ENCODE measurements at places on chromosomes 13 and 19.

DNA sequence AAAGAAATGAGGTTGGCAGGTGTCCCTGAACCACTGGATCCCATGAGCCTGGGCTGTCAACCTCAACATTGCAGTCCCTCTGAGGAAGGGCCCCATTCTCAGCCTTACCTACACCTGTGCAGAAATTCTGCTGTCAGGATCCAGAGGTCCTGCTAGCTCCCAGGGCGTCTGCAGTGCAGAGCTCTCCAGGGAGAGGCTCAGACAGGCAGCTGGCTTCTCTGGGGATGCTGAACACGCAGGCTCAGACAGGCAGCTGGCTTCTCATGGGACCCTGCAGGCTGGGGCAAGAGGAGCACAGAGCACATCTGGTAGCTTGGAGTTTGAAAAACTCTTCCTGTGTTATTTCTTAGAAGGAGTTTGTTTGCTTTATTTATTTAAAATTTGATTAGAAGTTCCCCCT, 50.9 kb downstream of the TMEM255B start:
- DNase-seq, result no peak

- DNase-seq, result no peak
These were observed 12.5 kb downstream of the AP1M1 start for GRCh38 chr19:16210168-16210567.

GRCh38 chr19:35168196-35168595, 13.7 kb downstream of the FXYD5 start:
- no peak for DNase-seq

- DNase-seq, result no peak
These were observed 8.6 kb upstream of the BCAT2 start for GRCh38 chr19:48819366-48819816.

GRCh38 chr19:4933528-4933927, 24.2 kb downstream of the UHRF1 start:
- no peak for DNase-seq

DNA sequence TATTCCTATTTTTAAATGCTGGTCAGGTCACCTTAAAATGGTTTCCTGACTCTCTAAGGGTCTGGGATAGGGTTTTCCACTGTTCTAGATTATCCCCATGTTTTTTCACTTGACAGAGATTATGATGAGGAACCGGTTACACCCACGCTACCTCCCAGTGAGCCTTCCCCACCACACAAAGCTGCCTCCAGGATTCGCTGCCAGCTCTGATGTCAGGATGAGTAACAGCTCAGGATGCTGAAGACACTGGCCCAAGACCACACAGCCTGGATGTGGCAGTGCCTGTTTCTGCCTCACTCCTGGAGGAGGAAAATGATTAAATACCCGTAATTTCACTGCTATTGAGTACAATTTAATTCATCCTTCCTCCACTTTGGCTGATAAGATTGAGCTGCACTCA, 22.9 kb downstream of the ZNF114 start:
- DNase-seq, result no peak

GRCh38 chr13:28528388-28528787, 33.5 kb upstream of the FLT1 start:
- DNase-seq, result no peak

DNA sequence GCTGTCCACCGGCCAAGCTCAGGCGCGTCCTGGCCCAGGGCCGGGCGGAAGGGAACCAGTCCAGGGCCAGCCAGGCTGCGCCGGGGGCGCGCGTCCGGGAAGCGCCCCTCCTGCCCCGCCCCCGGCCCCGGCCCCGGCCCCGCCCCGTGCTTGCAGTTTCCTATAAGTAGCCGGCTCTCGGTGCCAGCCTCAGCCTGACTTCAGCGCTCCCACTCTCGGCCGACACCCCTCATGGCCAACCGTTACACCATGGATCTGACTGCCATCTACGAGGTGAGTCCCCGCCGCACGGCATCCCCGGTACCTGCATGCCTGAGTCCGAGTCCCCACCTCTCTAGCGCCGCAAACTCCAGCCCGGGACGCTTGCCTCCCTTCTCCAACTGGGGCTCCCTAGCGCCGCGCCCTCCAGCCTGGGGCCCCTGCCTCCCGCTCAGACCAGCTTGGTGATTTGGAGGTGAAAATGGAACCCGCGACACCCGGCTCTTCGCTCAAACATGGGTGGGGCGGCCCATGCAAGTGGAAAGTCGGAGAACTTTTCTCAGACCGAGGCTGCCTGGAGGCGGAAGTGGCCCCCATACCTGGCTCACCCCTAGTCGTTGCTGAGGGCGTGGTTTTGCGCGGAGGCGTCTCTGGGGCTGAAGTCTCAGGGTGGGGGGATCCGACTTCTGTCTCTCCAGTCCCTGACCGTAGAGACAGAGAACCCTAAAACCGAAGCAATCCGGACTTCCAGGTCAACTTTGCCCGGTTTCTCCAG, at the start of gene ZFP36:
Gene ZFP36 (plus strand): TSS at position 192 of the 754 bp plus-strand sequence. CDS start 58 bp downstream, at position 250.
- DNase-seq, result peak; percentile 88

GRCh38 chr13:39315796-39316195, 277.5 kb downstream of the NHLRC3 start:
- no peak for DNase-seq

Data from CD4-positive, alpha-beta memory T cell (primary cell).